Epithelial cell of umbilical artery (primary cell): ENCODE measurements at places on chromosomes 6 and 20. TPM values are rescaled to one million over a fixed set of nuclear protein-coding genes. Genes with fewer than 3 reads are reported as not detected.

The PRRT1 gene
- under 0.01 and 0.30 TPM in 2 replicates for total RNA-seq

The BEND6 gene
- 0.97 and 4.0 TPM in 2 replicates for total RNA-seq

The CYP24A1 gene
- total RNA-seq: not detected in 2 replicates

The THBS2 gene
- 3.6 and 6.5 TPM in 2 replicates for total RNA-seq
